GOT3 (cell line): ENCODE measurements at places on chromosomes 3 and 15.

- no peak for DNase-seq
Observed at GRCh38 chr3:26799679-26800317, 177.2 kb downstream of the LRRC3B start.

- DNase-seq, result no peak
Observed at GRCh38 chr3:30495172-30496065, 111.0 kb upstream of the TGFBR2 start.

- DNase-seq, result no peak
Observed at GRCh38 chr15:101244036-101244781, 7.6 kb downstream of the CHSY1 start.

- DNase-seq, result no peak
Observed at GRCh38 chr15:73550190-73550589, 83.0 kb downstream of the NPTN start.

GRCh38 chr15:95254263-95254662 lies 1022.9 kb downstream of the MCTP2 start:
- DNase-seq, result no peak

DNA sequence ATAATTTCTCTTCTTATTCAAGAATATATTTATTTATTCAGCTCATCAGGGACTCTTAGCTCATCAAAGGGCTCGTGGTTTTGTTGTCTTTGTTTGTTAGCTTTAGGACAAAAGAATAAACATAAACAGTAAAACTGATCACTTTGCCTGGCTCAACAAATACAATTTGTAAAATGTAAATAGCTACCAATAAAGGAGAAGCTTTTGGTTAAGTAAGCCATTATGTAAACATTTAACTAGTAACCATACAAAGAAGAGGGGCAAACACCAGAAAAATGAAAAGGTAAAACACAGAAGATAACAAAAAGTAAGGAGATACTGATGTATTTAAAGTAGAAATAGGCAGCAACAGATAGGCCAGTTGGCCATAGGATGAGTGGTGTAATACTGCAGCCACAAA lies 761.7 kb downstream of the ROBO1 start:
- no peak for DNase-seq

DNA sequence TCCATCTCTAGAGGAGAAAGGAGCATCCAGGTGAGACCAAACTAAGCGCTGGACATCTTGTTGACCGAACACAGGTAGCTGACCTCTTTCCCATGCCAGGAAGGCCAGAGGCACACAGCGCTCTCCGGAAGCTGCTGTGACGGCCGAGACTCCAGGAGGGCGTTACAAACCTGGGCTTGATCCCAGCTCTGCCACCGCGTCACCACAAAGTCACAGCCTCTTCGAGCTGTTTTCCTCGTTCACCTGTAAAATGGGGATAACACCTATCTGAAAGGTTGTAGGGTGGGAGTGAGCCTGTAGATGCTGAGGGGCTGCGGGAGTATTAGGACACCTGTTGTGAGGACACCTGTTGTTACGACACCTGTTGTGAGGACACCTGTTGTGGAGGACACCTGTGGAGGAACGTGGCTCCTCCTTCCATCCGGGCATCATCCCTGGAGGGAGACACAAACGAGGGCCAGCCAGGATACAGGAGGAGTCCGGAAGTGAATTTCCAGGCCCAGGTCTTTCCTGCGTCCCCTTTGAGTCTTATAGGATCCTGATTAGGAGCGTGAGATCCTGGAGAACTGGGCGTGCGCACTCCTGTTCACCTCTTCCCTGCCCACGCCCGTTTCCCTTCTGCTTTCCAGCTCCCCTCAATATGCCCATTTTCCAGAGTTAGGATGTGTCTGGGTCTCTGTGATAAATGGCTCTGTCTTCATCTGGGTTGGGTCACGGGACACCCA lies 2.3 kb upstream of the MUC4 start:
- DNase-seq, result no peak

GRCh38 chr15:69323893-69324430 lies 25.2 kb downstream of the PAQR5 start:
- no peak for DNase-seq

- no peak for DNase-seq
Observed at GRCh38 chr15:82750831-82751180, 41.1 kb upstream of the AP3B2 start.

DNA sequence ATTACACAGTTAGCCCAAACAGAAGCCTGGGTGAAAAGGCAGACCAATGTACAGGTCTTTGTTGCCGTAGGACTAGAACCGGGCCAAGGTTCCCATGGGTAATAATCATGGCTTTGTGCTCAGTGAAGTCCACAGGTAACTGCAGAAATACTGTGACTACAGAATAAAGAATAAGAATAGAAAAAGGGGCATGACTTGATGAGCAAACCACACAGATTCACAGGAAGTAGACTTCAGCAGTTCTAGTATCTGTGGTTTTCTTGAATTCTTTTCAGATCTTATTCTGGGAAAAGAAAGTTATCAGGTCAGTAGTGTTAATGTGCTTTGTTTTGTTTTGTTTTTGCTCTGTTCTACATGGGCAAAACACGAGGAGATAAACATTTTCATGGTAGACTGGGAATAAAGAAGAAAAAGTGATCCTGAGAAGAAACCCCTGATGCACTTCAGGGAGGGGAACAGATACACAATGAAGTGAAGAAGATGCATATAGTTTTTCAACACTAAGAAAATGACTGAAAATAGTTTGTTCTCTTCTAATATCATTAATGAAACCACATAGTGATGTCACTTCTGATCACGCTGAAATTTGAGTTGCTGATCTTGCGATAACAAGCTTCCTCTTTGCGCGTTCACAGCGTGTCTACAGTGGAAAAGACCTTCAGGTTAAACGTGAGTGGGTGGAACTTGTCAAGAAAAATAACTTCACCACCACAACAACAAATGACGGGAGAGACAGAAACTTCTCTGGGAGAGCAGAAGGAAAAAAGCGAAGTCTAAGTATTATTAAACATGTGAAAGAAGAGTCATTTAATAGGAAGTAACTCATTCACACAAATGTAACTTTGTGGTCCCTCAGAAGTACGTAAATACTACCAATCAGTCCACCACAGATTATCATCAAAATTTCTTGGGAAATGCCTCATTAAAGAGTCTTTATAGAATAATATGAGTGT lies 315.8 kb upstream of the SATB1 start:
- DNase-seq, result no peak

DNA sequence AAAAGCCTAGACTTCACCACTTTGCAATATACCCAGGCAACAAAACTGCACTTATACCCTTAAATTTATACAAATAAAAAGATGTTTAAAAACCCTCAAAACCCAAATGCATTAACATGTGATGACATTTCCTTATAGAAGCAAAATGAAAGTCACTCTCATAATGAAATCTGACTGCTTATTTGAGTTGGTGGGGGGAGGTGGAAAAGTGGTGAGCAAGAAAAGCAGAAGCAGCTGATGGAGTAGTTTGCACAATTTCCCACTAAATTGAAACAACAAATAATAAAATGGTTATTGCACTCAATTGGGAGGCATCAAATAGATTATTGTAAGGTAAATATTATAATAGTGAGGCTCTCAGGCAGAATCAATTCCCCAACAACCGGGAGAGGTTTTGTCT lies 54.0 kb upstream of the GADL1 start:
- no peak for DNase-seq

DNA sequence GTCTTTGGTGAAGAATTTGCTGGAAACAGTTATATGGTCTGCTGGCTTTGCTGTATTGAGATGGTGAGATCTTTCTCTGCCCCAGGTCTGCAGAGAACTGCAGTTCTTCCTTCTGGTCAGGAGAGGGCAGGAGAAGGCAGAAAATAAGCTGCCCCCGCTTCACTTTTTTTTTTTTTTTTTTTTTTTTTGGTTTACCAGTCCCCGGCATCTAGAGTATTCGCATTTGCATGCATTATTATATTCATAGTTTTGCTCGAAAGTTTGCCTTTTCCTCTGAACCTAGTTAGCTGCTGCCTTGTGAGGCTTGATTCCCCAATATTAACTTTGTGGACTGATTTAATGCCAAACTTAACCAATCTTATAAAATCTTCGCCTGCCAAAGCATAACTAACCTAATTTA lies 10.6 kb upstream of the PARL start:
- DNase-seq, result no peak

DNA sequence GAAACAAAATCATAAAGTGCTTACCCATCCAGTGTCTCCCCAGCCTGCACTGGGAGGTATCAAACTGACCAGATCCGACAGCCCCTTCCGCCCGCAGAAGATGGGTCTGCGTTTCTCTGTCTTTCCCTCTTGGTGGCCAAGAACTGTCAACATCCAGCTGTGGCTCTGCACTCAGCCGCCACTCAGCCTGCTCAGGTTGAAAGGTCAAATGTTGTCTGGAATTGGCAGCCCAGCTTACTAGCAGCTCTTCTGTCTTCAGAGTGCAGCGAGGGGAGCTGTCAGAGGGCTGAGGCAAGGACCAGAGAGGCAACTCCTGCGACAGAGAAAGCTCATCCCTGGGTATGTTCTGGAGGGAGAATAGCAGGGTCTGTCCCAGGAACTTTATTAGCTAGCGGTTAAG lies 45.4 kb downstream of the GOLGA6L2 start:
- DNase-seq, result no peak

DNA sequence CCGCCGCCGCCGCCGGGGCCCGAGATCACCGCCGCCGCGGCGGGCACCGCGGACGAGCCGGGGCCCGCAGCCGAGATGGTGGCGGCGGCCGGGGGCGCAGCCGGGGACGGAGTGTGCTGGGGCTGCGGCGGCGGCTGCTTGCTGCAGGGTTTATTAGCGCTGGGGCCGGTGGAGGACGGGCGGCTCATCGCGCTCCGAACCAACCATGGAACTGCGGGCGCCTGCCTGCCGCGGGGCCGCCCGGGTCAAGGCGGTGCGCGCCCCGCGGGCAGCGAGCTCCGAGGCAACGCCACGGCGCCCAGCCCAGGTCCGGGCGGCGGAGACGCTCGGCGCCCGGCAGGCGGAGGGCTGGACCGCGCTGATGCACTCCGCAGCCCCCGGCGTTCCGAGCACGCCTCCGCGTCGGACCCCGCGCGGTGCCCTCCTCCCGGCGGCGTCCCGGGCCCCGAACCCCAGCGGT lies 277 bp downstream of the SIAH2 start:
- no peak for DNase-seq

- no peak for DNase-seq
Observed at GRCh38 chr3:53168175-53168923, 7.3 kb downstream of the PRKCD start.

DNA sequence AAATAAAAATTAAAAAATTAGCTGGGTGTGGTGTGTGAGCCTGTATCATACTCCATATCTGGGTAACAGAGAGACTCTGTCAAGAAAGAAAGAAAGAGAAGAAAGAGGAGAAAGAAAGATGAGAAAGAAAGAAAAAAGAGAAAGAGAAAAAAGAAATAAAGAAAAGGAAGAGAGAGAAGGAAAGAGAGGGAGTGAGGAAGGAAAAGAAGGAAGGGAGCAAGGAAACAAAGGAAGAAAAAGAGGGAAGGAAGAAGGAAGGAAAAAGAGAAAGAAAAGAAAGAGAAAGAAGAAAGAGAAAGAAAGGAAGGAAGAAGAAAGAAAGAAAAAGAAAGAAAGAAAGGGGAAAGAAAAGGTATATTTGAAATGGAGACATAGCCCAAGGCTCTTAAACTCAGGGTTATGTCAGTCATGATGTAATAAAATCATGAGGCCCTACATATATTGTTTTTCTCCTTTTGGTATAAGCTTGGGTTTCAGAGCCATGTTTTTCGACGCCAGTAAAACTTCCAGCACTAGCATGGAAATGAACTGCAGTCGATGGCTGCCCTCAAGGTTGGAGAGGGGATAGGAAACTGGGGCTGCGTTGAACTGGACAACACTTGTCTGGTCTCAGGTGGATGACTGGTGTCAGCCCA lies 38.0 kb upstream of the RFTN1 start:
- DNase-seq, result no peak

- no peak for DNase-seq
Observed at GRCh38 chr3:190883973-190884832, 21.7 kb upstream of the GMNC start.

GRCh38 chr3:118055381-118055780 lies 979.3 kb downstream of the IGSF11 start:
- DNase-seq, result no peak

GRCh38 chr3:73427048-73427706 lies 197.6 kb downstream of the PDZRN3 start:
- DNase-seq, result no peak

DNA sequence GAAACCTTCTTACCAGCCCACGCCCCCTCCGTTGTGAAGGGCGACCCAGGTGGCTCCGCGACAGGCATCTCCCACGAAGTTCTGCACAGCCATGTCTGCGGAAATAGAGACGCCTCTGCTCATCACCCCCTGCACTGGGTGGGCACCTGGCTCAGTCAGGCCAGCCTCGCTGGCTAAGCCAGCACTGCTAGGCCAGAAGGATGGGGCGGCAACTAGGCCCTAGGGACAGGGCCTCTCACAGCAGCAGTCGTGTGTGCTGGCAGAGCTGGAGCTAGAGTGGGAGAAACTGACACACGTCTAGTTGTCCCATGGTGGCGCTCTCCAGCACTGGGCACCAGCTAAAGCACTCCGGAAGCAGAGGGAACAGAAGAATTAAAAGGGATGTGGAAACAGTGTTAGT lies 12.5 kb upstream of the ZXDC start:
- no peak for DNase-seq

- no peak for DNase-seq
Observed at GRCh38 chr3:148366743-148367410, 330.8 kb upstream of the AGTR1 start.

DNA sequence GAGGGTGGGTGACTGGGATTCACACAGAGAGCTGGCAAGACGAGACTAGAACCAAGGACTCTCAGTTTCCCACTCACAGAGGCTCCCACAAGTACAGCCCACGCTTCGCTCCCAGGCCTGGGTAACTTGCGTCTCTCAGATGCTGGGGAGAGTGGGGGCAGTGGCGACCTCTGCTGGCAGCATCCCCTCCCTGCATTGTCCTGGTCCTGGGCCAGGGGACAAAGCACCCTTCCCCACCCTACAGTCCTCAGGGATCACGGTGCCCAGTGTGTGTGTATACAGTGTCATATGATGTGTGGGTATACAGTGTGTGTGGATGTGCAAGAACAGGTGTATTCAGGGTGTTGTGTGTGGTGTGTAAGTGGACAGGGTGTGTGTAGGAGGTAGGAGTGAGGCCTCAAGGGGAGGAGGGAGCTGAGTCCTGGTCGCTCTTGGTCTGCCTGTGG lies 12.8 kb downstream of the VILL start:
- DNase-seq, result no peak
